NCI-H1436 (cell line): ENCODE measurements at places on chromosomes 13 and 19.

DNA sequence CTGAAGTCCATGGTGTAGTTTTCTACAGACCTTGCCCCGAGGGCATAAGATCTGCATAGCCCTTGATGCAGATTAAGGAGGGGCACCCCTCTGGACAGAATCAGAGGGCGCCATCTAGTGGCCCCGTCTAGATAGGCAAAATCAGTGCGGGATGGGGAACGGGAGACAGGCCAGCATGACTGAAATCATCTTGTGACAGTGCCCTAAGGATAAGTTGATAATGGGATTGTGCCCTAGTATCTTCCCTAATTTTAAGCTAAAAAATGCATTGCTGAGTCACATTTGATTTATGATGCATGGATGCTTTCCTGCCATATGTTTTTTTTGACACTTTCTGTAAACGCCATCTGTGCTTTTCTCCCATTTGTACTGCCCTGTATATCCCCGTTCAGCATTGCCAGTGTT, 19.0 kb upstream of the GPI start:
- DNase-seq: peak; percentile 76

- no peak for DNase-seq
These were observed 20.9 kb downstream of the MYO16 start for GRCh38 chr13:108650271-108650670.

DNA sequence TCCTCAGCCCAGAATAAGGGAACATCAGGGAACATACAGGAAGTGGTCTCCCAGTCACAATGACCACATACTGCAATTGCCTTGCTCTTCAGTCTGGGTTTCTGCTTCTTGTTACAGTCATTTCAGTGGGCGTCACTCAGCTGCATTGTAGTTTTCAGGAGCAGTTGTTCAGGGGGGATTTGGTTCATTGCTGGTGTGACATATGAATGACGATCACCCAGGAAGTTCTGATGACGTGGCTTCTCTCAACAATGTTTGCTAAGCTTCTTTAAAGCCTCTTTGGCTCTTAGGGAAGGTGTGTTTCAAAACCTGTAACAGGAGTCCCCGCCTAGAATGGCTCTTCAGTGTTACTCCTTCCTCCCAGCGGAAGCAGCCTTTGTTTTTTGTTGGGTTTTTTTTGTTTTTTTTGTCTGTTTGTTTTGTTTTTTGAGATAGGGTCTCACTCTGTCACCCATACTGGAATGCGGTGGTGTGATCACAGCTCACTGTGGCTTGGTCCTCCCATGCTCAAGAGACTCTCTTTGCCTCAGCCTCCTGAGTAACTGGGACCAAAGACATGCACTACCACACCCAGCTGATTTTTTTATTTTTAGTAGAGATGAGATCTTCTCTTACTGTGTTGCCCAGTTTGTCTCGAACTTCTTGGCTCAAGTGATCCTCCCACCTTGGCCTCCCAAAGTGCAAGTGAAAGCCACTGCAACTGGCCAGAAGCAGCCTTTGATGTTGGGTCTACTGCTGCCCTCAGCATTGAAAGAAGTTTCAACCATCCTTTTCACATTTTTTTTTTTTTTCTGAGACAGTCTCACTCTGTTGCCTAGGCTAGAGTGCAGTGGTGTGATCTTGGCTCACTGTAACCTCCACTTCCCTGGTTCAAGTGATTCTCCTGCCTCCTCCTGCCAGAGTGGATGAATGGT, 1.4 kb upstream of the SCEL start:
- DNase-seq: peak; percentile 20

- no peak for DNase-seq
These were observed 25.5 kb downstream of the DCLK1 start for GRCh38 chr13:36105726-36106125.

- DNase-seq: no peak
These were observed 147.5 kb upstream of the OBI1 start for GRCh38 chr13:78806457-78806856.

DNA sequence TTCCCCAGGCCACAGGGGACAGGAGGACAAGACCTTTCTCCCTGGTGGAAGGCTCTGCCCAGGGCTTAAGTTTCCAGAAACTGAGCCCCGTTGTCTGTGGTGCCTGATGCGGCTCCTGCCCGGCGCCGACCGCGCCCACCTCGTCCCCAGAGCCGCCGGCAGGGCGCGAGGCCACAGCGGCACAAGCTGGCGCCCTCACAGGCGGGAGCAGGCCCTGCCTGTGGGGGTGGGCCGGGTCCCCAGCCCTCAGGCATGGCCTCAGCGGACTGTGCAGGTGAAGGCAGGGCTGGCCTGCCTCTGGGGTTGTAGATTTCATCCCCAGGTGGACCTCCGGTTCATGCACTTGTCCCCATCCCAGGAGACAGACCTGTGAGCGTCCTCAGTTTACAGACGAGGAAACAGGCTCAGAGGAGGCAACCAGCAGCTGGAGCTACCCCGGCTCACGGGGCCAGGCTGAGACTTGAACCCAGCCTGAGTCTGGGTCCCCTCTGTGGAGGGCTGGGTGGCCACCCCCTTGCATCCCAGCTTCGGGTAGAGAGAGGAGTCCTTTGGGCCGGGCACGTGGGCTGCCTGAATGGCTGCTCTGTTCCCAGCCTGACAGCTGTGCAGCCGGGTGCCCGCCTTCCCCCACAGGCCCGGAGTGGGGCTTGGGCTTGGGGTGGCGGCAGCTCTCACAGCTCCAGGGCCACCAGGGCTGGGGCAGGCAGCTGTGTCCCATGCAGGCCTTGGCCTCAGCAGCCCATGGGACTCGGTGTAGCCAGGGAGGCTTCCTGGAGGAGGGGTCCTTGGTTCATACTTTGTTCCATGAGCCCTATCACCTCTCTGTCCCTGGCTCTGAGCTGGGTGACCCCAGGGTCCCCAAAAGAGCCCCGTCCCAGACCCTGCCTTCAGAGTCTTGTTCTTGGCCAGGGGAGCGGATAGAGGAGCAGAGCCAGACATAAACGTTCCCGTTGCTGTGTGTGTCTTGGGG, 26.8 kb downstream of the PIAS4 start:
- no peak for DNase-seq

GRCh38 chr19:41064974-41065569, 23.2 kb upstream of the CYP2A13 start:
- no peak for DNase-seq

- DNase-seq: no peak
These were observed 7.8 kb downstream of the ISOC2 start for GRCh38 chr19:55453511-55454260.

GRCh38 chr13:61777271-61777670, 361.6 kb upstream of the PCDH20 start:
- no peak for DNase-seq

DNA sequence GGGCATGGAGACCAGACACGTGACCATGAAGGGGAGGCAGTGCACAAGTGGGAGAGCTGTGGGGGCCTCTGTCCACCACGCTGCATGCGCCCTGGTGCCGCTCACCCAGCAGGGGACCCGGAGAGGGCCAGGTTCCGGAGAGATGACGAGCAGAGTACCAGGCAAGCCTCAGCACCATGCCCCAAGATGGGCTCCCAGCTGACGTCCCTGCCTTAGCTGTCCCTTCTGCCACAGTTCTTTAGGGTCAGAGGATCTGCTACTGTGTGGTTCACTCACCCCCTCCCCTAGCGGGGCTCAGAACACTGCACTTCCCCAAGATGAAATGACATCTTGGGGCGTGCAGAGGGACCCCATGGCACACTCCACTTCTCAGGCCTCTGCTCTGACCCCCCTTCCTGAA, 9.6 kb upstream of the PRKD2 start:
- no peak for DNase-seq

- no peak for DNase-seq
These were observed 919.0 kb downstream of the EFNB2 start for GRCh38 chr13:105616333-105617075.

DNA sequence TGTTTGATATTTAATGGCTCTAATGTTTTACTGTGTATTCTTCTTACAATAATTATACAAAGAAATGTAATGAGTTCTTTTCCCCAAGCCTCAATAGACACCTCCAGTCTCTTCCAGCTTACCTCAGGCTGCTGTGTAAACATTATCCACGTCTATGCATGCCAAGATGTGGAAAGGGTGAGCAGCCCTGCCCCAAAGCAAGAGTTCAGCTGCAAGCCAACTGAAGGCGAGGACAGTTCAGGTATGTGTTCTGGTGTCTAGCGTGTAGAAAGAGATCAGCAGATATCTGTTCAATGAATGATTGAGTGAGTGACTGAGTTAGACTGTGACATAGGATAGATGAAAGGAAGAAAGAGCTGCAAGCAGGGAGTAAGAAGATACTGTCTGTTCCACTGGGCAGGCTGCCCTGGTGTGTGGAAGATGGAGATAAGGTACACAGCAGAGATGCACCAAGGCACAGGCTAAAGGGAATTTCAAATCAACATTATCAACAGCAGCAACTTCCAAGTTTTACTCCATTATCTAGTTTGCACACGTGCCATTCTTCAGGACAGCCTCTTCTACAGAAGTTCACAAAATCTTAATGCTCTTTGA, 66.0 kb downstream of the LATS2 start:
- no peak for DNase-seq

- peak; percentile 94 for DNase-seq
These were observed 744 bp downstream of the UHRF1 start for GRCh38 chr19:4909897-4910593.

- DNase-seq: no peak
These were observed 6.8 kb upstream of the ZNF347 start for GRCh38 chr19:53165691-53166091.

GRCh38 chr19:46186101-46186716, 38.2 kb downstream of the IGFL2 start:
- DNase-seq: no peak

DNA sequence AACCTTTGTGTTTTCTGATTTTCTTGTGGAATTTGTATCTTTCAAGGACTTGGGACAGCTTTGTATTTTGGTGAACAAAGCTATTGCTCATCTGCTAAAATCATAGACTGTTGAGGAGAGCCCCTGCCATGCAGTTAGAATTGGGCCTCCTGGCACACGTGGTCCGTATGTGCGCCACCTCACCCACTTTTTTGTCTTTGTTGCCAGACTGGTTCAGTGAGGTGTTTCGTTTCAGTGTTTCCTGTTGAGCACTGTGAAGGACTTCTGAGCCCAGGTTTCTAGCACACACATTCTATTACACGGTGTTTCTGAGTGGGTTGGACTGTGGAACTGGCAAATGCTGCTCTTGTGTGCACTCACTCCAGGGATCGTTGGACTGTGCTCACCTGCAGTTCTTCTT, 37.6 kb upstream of the RNF113B start:
- no peak for DNase-seq

DNA sequence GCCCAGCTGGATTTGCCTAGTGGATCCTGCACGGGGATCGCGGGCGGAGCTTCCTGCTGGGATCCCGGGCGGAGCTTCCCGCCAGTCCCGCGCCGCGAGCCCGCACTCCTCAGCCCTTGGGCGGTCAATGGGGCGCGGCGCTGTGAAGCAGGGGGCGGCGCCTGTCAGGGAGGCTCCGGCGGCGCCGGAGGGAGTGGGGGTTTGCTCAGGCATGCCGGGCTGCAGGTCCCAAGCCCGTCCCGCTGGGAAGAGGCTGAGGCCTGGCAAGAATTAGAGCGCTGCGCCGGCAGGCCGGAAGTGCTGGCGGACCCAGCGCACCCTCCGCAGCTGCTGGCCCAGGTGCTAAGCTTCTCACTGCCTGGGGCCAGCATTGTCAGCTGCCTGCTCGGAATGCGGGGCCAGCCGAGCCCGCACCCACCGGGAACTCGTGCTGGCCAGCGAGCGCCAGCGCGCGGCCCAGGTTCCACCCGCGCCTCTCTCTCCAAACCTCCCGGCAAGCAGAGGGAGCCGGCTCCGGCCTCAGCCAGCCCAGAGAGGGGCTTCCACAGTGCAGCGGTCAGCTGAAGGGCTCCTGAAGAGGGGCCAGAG, 119.6 kb downstream of the PRR20E start:
- no peak for DNase-seq

- no peak for DNase-seq
These were observed 17.3 kb upstream of the CLDN10 start for GRCh38 chr13:95535243-95535642.

GRCh38 chr19:13914777-13915176, 8.8 kb downstream of the CC2D1A start:
- DNase-seq: no peak

DNA sequence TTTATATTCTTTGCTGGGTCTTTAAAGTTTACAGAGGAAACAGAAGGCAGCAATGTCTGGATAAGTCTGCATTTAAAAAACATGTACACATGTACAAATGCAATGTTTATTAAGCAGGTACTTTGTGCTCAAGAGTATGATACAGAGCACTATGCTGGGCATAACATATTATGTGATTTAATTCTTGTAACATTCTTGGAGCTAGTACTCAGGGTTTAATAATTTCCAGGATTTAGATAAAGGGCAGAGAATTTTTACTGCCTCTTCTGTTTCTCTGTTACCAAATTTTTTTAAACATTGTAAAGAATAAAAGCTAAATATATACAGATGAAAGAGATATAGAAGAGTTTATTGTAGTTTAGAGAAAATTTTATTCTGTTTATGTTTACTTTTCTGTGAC, 152.7 kb downstream of the ZNF737 start:
- DNase-seq: no peak

DNA sequence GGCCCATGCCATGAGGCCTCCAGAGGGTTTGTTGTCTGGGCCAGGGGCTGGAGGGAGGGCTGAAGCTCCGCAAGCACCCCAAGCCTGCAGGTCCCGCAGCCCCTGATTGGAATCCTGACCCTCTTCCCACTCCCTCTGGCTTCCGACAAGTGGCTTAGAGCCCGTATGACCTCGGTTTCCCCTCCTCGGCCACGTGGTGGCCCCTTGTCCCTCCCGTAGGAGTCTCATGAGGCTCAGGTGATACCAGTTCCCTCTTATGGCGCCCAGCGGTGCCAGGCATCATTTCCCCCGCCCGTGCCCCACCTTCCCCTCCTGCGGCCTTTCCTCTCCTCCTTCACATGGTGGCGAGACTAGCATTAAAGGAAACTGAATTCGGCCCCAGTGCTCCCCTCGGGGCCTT, 6.1 kb downstream of the THOP1 start:
- no peak for DNase-seq

- peak; percentile 18 for DNase-seq
These were observed 1.4 kb downstream of the GRIN3B start for GRCh38 chr19:1001538-1002166.

DNA sequence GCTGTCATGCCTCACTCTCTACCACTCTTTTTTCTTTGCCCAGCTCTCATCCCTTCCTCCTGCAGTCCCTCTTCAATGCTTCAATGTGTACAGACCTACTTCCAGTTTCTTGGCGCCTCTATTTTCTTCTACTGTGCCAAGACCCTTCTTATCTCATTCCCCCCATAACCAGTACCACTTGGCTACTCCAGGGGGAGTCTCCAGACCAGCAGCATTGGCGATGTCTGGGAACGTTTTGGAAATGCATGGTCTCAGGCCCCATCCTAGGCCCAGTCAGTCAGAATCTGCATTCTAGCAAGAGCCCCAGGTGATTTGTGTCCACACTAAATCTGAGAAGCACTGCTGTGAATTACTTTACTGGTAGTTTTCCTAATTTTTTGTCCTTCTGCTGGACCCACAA, 198.2 kb downstream of the SLC7A1 start:
- DNase-seq: no peak

DNA sequence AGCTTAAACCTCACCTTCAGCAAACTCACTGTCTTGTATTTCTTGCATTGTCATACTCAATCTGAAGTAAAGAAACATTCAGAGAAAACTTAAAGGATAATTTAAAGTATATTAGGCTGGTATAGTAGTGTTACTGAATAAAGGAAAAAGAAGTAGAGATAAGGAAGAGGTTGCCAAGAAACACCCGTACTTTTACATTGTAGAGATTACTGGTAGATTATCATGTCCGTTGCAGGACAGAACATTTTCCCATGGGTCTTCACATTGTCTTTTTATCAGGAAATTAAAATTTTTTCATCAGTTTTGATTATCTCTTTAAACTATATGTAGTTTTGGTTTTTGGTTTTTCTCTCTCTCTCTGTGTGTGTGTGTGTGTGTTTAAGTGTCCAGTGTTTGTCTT, 19.9 kb upstream of the GPR183 start:
- no peak for DNase-seq
